CD4-positive, alpha-beta T cell treated with Interleukin-10 for 1 hour (primary cell): ENCODE measurements at places on chromosomes 11 and 22.
A peak's percentile ranks its signal among the peaks of the same experiment; 100 is the strongest.

- DNase-seq: no peak
Measured at GRCh38 chr11:1382429-1382828, 7.3 kb upstream of the BRSK2 start.

DNA sequence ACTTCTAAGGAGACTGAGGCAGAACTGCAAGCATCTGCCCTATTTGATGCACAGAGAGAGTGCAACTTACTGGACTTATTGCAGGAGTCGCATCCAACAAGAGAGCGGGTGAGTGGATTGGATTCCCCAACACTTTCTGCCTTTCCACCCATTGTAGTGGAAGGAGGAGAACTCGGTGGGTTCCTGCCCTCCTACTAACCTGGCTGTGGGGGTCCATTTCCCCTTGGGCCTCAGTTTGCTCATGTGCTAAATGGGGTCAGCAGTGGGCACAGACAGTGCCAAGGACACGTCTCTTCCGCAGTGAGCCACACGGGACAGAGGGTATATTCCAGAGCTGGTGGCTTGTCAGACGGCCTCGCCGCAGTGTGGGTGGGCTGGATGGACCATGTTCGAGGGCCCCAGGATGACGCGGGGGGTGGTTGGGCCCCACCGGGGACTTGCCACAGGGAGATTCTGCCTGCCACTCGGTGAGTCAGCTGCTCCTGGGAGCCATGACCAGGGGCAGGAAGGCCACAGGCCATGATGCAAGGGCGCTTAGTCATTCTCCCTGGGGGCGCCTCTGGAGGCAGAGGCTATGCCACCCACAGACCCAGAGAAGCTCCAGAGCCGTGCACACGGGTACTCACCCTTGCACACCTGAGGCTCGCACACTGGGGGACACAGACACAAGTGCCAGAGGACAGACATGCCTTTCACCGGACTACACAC, 8.2 kb downstream of the ALX4 start:
- no peak for DNase-seq

GRCh38 chr11:10937385-10937771, 79.5 kb upstream of the ZBED5 start:
- DNase-seq: no peak

GRCh38 chr22:40853333-40853732, 3.1 kb downstream of the ST13 start:
- no peak for DNase-seq

DNA sequence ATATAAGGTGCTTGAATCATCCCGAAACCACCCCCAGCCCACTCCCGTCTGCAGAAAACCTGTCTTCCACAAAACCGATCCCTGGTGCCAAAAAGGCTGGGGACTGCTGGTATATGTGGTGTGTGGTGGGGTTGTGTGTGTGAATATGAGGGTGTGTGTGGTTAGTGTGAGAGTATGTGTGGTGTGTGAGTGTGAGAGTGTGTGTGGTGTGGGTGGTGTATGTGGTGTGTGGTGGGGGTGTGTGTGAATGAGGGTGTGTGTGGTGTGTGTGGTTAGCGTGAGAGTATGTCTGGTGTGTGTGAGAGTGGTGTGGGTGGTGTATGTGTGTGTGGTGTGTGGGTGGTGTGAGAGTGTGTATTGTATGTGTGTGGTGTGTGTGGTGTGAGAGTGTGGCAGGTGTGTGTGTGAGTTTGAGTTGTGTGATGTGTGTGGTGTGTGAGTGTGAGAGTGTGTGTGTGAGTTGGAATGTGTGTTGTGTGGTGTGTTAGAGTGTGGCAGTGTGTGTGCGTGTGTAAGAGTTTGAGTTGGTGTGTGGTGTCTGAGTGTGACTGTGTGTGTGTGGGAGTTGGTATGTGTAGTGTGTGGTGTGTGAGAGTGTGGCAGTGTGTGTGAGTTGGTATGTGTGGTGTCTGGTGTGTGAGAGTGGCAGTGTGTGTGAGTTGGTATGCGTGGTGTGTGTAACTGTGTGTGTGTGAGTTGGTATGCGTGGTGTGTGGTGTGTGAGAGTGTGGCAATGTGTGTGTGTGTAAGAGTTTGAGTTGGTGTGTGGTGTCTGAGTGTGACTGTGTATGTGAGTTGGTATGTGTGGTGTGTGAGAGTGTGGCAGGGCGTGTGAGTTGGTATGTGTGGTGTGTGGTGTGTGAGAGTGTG, 6.5 kb downstream of the UPK3A start:
- peak; percentile 38 for DNase-seq

DNA sequence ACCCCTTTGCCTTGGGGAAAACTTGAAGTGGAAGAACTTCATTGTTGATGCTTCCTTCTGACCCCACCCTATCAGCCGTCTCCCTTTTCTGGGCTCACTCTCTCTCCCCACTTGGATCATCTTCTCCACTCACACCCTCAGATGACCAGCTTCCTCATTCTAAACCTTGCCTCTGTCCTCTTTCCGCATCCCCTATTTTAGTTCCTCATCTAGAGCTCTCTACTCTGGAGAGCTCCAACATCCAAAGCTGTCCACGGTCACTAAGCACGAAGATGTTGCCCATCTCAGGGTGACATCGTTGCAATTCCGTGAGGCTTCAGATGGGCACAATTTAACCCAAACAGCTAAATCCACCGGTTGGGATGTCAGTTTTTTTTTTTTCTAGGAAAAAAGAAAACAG, 31.6 kb upstream of the ME3 start:
- no peak for DNase-seq

DNA sequence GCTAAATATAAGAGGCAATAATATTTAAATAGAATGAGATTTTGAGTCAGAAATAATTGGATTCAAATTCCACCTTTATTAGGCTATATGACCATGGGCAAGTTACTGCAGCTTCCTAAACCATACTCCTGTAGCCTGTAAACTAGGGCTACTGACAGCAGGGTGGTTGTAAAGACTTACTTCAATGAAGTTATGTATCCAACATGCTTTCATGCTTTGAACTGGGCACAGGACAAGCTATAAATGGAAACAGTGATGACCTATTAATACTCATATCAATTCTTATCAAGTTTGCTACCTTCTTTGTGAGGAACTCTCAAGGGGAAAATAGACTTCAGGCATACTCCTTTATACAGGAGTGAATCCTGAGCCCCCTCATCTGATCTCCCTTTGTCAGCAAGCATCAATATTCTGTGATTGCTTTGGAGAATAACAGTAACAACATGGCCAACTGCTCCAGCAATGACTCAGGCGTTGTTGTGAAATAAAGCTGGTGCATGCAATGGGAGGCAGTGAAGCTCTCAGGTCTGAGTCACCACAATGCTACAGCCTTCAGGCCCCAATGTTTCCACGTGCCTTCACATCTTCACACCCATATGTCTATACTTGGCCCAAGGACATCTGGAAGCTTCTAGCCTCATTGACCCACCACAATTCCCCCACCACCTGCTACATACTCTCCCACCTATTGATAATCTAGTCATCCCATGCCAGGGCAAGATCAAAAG, 102.5 kb downstream of the KCNA4 start:
- DNase-seq: no peak

GRCh38 chr11:68117853-68118470, 3.2 kb downstream of the CHKA start:
- no peak for DNase-seq

GRCh38 chr11:47268448-47269001, 1.4 kb upstream of the MADD start:
- DNase-seq: no peak

DNA sequence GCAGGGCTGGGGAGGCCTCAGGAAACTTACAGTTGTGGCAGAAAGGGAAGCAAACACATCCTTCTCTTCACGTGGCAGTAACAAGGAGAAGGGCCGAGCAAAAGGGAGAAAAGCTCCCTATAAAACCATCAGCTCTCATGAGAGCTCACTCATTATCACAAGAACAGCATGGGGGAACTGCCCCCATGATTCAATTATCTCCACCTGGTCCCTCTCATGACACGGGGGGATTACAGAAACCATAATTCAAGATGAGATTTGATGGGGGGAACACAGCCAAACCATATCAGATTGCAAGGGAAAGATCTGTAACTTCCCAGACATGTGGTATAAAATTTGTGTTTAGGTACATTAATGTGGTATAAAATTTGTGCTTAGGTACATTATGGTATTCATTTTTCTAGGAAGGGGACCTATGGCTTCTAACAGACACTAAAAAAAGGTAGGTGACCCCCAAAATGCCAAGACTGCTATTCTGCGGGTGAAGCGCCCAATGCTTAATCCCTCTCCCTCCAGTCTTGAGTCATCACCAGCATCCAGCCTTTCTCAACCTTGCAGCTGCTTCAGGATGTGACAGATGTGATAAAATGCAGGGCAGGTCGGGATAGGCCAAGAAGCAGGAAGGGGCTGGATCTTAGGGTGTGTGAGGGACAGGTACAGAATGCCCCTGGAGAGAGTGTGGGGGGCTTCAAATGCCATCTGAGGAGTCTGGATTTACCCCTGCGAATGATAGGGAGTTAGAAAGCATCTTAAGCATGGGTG, 57.7 kb upstream of the AMPD3 start:
- no peak for DNase-seq

DNA sequence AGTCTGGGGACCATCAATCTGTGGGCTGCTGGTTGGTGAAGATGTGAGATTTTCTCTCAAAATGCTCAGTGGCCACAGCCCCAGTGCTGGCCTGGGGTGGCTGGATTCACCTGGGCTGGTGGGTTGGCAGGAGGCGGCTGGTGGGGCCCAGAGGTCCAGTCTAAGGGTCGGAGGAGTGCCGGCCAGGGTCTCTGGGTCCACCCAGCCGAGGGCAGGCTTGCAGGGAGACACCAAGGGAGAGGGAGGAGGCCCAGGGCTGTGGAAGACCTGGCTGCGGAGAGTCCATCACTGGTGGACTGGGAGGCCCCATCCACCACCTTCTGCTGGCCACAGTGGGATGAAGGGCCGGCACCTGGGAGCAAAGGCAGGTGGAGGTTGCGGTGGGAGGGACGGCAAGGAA, 582 bp upstream of the SHANK3 start:
- DNase-seq: no peak

DNA sequence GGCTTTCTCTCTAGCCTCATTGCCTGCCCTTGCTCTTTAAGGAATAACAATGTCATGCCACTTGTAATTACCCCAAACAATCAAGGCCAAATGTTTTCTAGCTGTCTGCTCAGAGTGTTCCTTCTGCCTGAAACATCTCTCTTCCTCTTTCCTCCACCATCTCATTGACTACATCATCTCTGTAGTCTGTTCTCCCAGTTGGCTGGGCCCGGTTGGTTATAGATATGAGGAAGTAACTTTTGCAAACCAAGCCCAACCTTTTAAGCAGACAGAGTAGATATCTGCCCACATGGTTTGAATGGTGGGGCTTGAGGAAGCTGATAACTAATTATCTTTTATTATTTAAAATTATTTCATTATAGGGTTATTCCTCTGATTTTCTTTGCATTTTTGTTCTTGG, 104.5 kb downstream of the NTM start:
- no peak for DNase-seq

DNA sequence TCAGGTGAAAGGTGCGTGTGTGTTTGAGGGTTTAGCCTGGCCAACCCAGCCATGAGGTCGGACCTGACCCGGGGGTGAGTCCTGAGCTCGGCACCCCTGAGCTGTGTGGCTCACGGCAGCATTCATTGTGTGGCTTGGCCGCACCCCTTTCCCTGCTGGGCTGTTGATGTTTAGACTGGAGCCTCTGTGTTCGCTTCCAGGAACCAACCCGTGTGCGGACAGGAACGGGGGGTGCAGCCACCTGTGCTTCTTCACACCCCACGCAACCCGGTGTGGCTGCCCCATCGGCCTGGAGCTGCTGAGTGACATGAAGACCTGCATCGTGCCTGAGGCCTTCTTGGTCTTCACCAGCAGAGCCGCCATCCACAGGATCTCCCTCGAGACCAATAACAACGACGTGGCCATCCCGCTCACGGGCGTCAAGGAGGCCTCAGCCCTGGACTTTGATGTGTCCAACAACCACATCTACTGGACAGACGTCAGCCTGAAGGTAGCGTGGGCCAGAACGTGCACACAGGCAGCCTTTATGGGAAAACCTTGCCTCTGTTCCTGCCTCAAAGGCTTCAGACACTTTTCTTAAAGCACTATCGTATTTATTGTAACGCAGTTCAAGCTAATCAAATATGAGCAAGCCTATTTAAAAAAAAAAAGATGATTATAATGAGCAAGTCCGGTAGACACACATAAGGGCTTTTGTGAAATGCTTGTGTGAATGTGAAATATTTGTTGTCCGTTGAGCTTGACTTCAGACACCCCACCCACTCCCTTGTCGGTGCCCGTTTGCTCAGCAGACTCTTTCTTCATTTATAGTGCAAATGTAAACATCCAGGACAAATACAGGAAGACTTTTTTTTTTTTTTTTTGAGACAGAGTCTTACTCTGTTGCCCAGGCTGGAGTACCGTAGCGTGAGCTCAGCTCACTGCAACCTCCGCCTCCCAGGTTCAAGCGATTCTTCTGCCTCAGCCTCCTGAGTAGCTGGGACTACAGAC, 53.9 kb upstream of the PPP6R3 start:
- no peak for DNase-seq

DNA sequence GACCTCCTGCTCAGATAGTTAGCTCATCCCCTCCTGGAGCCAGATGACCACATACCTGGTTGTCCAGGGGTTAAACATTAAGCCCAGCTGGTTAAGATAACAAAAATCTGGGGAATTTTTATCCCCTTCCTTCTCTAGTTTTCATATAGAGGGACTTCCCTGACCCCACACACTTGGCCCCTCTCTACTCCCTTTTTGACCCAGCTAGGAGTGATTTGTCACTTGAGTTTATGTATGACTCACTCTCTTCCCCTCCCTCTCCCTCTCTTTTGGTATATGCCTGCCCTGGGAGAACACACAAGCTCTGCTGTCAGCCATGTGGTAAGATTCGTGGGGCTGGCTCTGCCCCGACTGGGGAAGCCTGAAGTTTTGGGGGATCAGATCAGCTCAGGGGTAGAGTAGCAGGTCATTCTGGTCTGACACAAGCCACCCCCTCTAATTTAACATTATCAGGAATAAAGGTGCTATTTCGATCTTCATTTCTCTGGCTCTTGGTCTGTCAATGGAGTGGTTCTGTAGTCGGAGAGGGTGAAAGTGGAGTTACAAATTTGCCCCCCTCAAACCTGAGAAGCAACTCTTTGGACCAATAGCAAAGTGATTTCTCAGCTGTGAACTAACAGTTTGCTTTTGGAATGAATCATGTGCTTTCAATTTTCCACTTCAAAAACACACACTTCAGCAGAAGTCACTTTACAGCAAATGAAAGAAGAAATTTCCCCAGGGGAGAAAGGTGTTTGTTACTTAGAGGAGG, 415.3 kb upstream of the CADM1 start:
- no peak for DNase-seq

GRCh38 chr11:56776809-56777208, 28.3 kb upstream of the OR9G4 start:
- DNase-seq: no peak

DNA sequence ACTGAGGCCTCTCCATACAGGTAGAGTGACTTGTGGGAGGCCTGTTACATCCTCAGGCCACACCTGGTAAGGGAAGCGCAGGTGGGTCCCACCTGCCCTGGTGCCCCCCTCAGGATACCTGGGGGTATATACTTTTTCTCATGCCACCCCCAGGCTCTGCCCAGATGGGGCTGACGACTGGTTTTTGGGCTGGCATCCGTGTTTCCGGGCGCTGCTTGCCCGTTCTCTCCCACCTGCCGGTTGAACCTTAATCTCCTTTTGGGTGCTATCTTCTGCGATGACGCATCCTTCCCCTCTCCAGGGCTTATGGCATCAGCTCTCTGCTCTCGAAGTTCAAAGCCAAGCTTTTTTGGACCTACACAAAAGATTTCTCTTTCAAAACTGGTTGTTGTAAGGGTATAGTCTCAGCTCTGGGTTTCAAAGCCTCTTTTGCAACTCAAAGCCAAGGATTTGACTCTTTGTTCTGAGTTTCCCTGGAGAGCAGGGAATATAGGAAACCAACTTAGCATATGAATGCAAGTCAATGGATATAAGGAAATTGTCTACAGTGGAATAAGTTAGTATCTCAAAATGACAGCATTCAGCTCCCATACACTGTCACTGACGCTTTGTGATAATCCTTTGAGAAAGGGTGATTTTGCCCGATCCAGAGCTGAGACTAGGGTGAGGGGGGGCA, 8.6 kb upstream of the LRRC10B start:
- no peak for DNase-seq
